A673 (cell line): ENCODE measurements at places on chromosomes 6 and 20.

DNA sequence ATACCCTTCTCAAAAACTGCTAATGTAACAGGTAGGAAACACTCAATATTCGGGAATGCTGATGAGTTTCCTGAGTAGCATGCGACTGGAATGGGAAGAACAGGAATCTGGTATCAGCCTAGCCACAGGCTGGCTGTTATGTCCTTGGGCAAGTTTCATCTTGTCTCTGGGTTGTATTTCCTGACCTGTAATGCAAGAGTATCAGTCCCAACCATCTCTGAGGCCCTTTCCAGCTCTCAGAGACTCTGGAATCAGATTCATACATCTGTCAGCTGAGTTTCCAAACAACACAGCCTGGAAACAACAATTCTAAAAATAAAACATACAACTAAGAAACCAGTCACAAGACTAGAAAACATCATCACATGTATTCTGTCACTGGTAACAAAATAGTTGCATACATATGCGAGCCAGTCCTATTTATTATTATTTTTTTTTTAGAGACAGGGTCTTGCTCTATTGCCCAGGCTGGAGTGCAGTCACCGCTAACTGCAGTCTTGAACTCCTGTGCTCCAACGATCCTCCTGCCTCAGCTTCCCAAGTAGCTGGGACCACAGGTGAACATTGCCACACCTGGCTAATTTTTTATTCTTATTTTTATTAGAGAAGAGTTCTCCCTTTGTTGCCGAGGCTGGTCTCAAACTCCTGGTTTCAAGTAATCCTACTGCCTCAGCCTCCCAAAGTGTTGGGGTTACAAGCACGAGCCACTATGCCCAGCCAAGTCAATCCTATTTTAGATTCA lies 16.7 kb upstream of the TFAP2A start:
- no peak for DNase-seq

DNA sequence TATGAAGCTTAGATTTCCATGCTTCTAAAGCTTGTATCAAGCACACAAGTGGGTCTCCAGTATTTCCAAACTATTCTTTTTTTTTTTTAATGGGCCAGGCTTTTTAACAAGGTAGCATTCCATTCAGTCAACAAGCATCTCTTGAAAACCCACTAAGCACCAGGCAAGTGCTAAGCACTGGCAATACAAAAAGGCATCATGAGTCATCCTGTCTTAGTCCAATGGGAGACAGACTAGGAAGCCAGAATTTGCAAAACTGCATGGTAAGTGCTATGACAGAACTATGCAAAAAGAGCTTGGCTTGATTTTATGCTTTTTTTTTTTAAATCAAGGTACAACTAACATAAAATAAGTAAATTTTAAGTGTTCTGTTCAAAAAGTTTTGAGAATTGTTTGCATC lies 109.3 kb upstream of the DST start:
- peak; percentile 53 for DNase-seq

GRCh38 chr6:25669413-25669812 lies 17.4 kb downstream of the SCGN start:
- DNase-seq = no peak

- DNase-seq = peak; percentile 3
Measured at GRCh38 chr6:126307849-126308248, 32.1 kb upstream of the CENPW start.

DNA sequence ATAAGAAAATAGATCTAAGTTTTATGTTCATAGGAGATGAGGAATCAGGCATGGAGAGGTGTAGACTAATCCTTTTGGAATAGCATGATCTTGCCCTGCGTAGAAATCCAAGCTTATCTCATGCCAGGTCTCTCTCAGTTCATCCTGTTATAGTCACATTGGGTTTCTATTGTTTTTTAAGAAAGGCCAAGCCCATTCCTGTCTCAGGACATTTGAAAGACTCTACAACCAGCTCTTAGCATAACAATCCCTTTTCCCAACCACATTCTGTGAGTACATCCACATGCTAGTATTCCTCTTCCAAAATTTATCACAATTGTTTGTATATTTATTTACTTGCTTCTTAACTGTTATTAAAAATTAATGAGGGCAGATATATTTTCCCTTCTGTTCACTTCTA lies 130.3 kb downstream of the MMUT start:
- no peak for DNase-seq

GRCh38 chr6:142378138-142378875 lies 76.5 kb downstream of the ADGRG6 start:
- peak; percentile 95 for DNase-seq

DNA sequence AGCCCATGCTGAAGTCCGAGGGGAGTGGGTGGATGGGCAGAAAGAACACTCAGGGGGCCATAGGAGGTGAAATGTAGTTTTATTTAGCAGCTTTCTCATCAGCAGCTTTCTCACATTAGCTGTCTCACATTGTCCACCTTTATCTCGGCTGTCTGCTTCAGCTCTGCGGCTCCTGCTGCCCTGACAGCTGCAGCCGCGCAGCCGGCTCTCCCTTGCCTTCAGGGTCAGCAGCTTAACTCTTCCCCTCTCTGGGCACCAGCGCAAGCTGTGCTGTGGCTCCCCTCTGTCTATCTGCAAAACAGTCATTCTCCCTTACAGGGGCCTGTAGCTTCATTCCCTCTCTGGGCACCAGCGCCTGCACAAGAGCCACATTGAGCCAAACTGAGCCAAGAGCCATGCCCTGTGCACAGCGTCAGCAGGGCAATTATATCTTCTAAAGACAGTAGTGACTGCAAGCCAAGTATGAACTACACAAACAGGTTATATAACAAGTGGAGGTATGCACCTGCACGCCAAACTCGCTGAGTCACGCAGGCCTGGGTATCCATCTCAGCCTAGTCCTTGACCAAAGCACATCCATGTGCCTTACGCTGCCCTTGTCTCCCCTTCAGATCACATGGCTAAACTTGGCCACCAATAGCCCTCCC lies 198.8 kb downstream of the EYA2 start:
- DNase-seq = no peak

DNA sequence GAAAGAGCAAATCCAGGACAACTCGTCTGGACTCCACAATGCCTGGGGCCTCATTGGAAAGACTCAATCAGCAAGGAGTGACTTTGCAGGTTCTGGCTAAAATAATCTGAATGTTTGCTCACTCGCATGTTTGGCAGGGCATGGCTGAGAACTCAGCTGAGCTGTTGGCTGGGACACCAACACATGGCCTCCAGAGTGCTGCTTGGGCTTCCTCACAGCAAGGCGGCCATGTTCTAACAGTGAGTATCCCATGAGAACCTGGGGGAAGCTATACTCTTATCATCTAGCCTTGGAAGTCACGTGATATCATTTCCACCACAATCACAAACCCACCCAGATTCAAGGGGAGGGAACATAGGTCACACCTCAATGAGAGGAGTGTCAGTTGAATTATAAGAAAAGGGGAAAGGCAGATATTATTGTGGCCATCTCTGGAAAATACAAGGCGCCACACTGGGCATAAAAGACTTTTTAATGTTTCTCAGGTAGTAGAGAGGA lies 23.1 kb upstream of the SHLD1 start:
- DNase-seq = no peak

GRCh38 chr6:14674867-14675648 lies 557.5 kb downstream of the CD83 start:
- DNase-seq = no peak

DNA sequence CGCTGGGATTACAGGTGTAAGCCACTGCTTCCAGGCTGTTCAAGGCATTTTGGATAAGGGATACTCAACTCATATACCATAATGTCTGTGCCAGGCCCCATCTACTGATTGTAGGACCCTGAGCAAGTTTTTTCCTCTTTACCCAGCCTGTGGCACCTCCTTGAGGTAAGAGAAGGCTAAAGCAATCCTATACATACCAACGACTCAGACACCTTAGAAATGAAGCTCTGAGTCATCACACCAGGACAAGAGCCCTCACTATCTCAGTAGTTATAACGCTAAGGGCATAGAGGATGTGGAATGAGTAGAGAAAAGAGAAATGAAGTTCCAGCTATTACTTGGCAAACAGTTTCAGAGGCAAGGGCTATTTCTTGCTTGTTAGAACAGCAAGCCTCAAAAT lies 16.9 kb downstream of the NDRG3 start:
- peak; percentile 23 for DNase-seq

GRCh38 chr6:145147559-145147958 lies 587.8 kb downstream of the EPM2A start:
- DNase-seq = no peak

DNA sequence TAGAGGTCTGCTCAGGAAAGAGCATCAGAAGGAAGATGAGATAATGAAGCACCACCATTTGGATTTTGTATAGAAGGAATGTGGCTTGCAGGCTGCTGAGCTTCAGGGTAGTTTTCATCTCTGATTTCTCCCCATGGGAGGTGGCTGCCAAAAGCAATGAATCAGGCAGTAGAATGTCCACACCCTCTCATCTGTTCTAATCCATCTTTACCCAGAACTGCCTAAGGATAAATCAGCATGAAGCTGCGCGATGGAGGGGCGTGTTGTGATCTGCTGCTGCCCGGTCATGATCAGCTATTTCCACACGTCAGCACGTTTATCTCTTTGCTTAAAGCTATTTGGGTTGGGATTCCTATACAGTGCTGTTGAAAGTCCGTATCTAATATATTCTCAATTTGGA lies 295.4 kb downstream of the FOXA2 start:
- DNase-seq = no peak

DNA sequence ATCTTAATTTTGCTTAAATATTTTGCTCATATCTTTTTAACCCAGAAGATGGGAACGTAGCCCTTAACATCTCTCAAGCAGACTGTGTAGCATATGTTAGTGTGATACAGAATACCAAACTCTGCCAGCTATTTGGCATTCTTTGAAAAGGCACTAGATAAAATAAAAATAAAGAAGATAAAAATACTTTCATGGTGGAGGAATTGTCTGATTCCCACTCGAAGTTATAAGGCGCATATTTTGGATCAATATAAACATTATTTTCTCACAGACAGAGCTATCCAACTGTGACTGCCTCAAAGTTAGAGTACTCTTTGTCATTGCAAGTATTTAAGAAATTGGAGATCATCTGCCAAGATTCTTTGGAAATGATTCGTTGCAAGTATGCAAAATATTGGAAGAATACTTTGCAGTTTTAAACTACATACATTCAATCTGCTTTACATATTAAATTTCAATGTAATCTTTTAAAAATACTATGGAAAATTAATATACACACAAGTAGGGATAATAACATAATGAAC lies 10.8 kb upstream of the EEF1E1 start:
- no peak for DNase-seq

DNA sequence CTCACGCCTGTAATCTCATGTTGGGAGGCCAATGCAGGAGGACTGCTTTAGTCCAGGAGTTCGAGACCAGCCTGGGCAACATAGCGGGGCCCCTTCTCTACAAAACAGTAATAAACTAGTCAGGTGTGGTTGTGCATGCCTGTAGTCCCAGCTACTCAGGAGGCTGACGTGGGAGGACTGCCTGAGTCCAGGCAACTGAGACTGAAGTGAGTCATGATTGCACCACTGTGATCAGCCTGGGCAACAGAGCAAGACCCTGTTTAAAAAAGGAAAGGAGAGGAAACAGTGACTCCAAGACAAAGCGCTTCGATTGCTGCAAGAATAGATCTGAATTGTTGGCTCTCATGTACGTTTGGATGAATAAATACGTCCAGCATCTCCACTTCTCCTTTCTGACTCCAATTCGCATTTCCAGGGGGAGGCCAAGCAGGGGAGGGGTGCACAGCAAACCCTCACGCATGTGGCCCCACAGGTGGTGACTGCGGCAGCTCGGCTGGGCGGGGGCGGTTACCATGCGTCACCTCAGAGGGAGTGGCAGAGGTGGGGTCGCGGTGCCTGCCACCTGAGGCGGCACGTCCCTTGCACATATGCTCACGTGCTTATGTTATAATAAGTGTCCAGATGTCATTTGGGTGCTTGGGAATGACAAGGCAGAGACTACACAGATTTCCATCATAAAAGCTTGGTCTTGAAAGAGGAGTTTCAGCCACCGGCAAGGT lies 95.1 kb upstream of the MPC1 start:
- no peak for DNase-seq

GRCh38 chr6:107668743-107669474 lies 155.2 kb downstream of the SCML4 start:
- DNase-seq = no peak

DNA sequence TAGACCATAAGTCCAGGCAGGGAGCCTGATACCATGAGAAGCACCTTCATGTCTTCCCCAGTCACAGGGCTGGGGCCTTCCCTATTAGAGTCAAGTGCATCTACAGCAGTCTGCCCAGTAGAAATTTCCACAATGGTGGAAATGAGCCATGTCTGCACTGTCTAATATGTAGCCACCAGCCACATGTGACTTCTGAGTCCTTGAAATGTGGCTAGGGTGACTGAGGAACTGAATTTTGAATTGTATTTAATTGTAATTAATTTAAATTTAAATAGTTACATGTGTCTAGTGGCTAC lies 300.2 kb downstream of the CLIC5 start:
- DNase-seq = no peak

DNA sequence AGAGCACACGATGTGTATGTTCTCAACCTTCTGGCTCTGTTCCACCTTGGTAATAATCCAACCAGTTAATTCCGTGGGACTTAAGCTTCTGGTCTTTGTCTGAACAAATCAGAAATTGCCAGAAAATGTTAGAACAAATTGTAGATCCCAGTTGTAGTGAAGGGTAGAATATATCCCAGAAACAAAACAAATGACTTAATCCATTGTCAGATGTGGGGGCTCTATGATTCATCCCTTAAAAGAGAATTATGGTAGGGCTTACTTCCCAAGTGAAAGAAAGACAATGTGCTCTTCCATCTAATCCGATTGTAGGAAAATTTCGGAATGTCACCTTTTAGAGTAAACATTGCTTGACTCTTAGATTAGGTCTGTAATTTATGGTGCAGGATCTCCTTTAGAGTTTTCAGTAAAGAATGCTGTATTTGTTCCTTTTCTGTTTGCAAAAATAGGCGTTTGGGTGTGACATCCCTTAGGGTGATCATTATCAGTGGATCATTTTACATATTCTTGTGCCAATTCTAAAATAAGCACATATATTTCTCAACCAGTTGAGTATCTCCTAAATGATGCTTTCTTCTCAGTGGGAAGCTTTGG lies 234.5 kb upstream of the ZNF217 start:
- DNase-seq = peak; percentile 96

GRCh38 chr20:38129248-38129865 lies 35.7 kb downstream of the TGM2 start:
- no peak for DNase-seq

DNA sequence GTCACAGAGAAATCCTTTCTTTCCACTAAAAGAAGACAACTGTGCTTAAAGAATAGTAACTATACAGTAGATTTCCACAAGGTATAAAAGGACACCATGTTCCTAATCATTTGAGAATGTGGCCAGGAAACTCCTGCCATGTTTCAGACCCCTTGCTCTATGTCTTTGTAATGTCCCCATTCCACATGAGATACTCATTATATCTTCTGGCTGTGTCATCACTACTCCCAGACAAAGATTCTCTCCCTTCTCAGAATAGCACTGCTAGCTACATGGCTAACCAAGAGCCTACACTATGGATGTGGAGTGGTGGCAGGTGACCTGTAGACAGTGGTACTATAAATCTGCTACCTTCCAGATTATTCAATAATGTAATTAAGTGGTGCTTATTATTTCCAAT lies 218.1 kb upstream of the MCHR2 start:
- DNase-seq = no peak
